ENCODE measurements at places on chromosomes 2 and 18.

DNA sequence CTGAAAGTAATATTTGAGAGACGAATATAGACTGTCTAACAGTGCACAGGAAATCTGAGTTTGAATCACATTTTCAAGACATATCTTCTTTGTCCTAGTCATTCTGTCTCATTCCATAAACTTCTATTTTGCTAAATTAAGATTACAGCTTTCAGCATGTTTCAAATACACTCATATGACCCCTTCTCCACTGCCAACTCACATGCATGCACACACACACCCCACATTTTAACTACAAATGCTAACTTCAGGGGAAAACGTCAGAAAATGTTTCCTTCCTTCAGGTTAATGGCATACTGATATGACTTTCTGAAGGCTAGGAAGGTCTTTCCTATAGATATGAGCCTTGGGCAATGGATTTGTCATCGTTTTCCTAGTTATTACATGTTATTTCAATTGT is 373.7 kb downstream of the RBM43 start:
- DNase-seq, result no peak

DNA sequence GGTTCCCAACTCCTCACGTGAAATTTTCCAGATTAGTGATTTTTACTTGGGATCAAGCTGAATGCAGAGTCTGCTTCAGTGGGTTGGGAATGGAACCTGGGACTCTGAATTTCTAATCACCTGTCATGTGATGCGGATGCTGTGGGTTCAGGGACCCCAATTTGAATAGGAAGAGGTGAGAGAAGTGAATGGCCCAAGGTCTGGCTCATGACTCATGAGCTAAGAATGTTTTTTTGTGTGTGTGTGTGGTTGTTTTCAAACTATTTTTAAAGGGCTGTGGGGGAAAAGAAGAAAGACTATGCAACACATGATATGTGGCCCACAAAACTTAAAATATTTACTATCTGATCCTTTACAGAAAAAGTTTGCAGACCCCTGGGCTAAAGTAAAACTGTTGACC is 108.5 kb upstream of the CYRIA start:
- DNase-seq, result no peak

DNA sequence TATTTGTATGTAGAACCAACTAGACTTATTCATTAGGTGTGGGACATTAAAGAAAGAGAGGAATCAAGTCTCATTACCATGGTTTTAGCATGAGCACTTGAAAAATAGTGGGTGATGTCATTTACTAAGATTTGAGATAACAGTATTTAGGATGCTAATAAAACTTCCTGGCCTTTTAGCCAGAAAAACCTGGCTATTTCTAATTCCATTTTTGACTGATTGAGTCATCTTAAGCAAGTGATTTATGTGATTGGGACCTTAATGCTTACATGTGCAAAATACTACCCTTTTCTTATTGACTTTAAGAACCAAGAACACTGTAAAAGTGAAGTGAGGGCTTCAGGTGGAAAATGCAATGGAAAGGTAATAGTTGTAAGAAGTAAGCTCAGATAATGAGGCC is 196.8 kb upstream of the SESTD1 start:
- DNase-seq, result no peak

- no peak for DNase-seq
Observed at GRCh38 chr2:43576981-43577892, 18.6 kb downstream of the THADA start.

DNA sequence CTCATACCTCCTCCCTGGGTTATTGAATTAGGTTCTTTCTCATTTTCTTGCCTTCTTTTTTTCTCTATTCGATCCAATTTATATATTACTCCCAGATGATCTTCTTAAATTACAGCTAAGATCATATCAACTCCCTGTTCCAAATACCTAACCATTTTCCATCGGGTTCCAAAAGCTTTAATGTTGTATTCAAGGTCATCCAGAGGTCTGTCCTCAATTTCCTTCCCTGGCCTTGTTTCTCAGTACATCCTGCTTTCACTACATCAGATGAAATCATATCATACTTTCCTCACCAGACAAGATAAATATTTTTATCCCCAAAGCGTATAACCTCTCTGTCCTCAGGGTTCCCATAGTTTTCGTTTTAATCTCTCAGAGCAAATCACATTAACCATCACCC is 36.3 kb upstream of the GREB1L start:
- DNase-seq, result no peak

GRCh38 chr2:119371111-119371510 is 4.3 kb downstream of the DBI start:
- peak; percentile 24 for DNase-seq

DNA sequence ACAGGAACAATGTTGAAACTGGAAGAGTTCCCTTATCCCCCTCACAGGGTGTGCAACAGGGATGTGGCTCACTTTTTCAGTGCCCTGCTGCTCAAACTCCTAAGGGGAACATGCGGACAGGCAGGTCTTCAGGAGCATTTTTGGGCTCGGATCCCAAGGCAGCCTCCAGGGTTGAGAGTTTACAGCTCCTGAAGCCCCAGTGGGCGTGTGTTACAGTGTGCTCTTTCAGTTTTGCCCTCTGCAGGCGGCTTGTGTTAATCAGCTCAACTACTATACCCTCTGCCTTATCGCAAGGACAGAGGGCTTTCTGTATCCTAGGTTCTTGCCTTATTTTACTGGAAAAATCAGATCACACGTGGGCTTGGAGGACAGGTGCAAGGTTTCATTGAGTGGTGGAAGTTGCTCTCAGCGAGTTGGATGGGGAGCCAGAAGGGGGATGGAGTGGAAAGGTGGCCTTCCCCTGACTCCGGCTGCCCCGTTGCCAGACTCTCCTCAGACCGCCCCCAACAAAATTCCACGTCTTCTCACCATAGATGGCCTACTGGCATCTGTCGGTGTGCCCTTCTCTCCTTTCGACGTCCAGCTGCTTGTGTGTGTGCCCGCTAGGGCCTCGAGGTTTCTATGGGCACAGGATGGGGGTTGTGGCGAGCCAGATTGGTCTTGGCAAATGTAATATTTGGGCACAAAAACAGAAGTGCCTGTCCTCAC is 541.9 kb downstream of the TMX3 start:
- DNase-seq, result no peak

- DNase-seq, result no peak
Observed at GRCh38 chr2:152155209-152155608, 20.4 kb downstream of the STAM2 start.

GRCh38 chr2:183963609-183964008 is 634.7 kb upstream of the ZNF804A start:
- DNase-seq, result no peak

- no peak for DNase-seq
Observed at GRCh38 chr2:74314107-74314506, 29.1 kb downstream of the SLC4A5 start.

GRCh38 chr2:204896146-204896545 is 350.9 kb downstream of the PARD3B start:
- DNase-seq, result no peak

- DNase-seq, result no peak
Observed at GRCh38 chr2:205495819-205496218, 186.5 kb upstream of the NRP2 start.

DNA sequence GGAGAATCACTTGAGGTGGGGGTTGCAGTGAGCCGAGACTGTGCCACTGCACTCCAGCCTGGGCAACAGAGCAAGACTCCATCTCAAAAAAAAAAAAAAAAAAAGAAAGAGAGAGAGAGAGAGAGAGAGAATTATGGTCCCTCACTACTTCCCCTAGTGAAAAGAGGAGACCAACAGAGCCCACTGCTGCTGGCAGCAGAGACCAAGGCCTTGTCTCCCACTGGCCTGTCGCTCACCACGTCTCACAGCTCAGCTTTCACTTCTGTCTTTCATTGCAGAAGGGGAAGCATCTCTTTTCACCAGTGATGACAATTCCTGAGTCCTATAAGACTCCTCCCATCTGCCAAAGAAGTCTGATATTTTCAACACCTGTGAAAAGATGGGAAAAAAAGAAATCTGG is 81.3 kb downstream of the CLHC1 start:
- no peak for DNase-seq

DNA sequence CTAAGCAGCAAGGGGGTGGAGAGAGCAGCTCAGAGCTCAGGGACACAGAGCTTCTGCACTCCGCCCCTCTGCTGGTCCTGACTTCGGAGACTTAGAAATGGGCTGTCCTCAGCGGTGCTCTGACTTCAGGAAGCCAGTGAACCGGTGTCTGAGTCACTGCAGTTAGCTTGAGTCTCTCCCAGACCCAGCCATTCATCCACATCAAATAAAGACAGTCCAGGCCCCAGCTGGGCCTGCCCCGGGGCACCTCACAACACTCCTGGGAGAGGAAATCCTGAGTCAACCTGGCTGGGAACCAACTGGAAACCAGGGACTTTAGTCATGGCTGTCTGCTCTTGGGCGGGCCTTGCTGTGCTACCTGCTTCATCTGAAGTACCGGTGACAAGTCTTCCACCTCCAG is 5.4 kb upstream of the ITGB6 start:
- no peak for DNase-seq

- DNase-seq, result no peak
Observed at GRCh38 chr18:64872710-64873458, 724.0 kb upstream of the LINC00305 start.

All from C1 segment of cervical spinal cord (tissue), 14 donors.